ENCODE measurements at places on chromosomes 1 and 21. TPM values are rescaled to one million over a fixed set of nuclear protein-coding genes. Genes with fewer than 3 reads are reported as not detected.

DNA sequence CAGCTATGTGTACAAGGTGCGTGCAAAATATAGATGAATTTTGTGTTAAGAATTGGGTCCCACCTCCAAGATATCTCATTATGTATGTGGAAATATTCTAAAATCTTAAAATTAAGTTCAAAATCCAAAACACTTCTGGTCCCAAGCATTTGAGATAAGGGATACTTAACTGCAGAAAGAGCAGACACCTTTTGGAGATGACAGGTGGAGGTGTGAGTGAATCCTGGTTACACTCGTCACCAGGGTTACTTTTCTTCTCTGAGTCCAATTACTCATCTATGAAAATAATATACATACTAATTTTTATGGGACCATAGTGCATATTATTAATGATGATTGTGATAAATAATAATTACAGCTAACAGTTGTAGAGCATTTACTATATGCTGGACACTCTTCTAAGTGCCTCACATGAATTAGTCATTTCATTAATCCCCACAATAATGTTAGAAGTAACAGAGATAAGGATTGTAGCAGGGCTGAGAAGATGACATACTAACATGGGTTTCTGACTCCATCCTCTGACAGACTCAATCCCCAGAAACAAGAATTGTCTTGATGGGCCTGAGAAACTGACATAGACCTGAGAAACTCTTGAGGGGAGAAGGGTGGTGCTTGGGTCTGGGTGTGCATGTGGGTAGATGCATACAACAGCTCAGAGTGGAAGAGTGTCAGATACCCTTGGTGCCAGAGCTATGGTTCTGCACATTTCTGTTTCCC is 8.3 kb upstream of the FASLG start:
- DNase-seq = no peak

GRCh38 chr1:26225033-26225831 is 8.8 kb upstream of the CEP85 start:
- peak; percentile 92 for DNase-seq

The LAMC2 gene
- total RNA-seq = 0.18 TPM

DNA sequence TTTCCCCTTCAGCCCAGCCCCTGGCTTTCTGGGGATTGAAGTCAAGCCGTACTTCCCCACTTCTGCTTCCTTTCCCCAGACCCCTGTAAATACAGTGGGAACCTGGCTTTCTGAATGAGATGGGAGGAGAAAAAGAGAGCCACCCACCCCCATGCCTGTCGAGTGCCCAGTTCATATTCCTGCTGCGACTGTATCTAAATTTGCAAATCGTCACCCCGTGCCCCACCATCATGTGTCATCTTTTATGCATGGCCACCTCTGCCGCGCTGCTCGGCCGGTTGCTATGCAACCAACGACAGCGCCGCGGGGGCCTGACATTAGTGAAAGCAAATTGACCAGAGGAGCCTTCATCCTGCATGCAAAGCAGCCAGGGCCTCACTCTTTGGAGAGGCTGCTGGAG is 143.0 kb downstream of the ELAVL4 start:
- DNase-seq = no peak

The SMAP2 gene
- 33.9 TPM for total RNA-seq

DNA sequence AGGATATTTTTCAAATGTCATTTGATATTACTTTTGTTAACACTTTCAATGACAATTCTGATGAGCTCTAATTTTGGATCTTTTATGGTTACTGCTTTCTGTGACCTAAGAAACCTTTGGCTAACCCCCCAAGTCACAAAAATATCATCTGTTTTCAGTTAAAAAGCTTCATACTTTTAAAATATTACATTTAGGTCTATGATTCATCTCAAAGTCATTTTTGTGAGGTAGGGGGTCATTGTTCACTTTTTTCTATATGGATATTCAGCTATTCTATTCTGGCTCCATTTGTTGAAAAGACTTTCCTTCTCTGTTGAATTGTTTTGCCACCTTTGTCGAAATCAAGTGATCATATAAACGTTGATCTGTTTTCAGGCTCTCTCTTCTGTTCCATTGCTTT is 44.8 kb downstream of the UCHL5 start:
- no peak for DNase-seq

The MAN1A2 gene
- 27.6 TPM for total RNA-seq

- peak; percentile 88 for DNase-seq
Measured at GRCh38 chr21:42058631-42059111, 12.4 kb upstream of the UMODL1 start.

The LMOD1 gene
- total RNA-seq = 1.1 TPM

GRCh38 chr1:58739856-58740466 is 40.1 kb upstream of the MYSM1 start:
- no peak for DNase-seq

GRCh38 chr1:28156821-28157220 is 19.7 kb downstream of the PTAFR start:
- no peak for DNase-seq

The RSBN1 gene
- total RNA-seq = 5.9 TPM

GRCh38 chr1:65165269-65165993 is 17.4 kb downstream of the AK4 start:
- DNase-seq = no peak

The KCNN3 gene
- total RNA-seq = 0.15 TPM

The NCF2 gene
- 11.4 TPM for total RNA-seq

DNA sequence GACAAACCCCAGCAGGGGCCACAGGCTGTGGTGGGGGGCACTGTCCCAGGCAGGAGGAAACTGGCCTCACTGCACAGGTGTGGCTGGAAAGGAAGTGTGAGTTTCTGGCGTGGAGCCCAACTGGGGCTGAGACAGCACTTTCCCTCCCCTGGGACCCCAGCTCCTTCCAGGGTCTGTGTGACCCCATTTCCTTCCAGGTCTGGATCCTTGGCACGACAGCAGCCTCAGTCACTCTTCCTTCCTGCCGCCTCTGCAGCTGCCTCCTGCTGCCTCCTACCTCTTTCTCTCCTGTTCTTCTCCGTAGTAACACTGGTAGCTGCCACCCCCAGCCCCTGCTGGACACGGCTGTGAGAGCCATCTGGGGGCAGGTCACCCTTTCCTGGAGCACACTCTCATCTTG is 88.0 kb downstream of the SIK1 start:
- no peak for DNase-seq

The SLFNL1 gene
- total RNA-seq = not detected

The ETV3L gene
- not detected for total RNA-seq

DNA sequence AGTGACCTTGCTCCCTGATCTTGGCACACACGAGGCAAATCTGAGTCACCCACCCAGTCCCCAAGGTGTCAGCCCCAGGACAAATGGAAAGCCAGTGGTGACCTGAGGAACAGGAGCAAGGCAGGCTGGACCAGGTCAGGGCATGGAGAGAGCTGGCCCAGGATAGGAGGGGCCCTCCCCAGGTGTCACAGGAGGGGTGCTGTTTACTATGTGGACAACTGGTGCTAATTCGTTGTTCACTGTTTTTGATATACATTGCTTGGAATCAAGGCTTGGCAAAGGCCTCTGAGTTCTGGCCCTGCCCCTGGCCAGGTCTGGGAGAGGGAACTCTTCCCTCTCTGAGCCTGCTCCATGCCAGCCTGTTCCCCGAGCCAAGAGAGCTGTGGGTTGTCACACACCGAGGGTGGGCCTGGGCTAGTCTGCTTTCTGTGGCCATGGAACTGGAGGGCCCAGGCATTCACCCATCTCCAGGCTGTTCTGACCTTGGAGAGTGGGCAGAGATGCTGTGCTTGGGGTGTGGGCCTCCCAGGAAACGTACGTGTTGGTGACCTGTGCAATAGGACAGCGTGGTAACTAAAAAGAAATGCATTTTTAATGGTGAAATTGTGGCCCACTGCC is 41.8 kb downstream of the CRYAA start:
- peak; percentile 51 for DNase-seq

The RAB42 gene
- 0.75 TPM for total RNA-seq

- no peak for DNase-seq
Measured at GRCh38 chr1:42221952-42222606, 57.5 kb upstream of the GUCA2A start.

DNA sequence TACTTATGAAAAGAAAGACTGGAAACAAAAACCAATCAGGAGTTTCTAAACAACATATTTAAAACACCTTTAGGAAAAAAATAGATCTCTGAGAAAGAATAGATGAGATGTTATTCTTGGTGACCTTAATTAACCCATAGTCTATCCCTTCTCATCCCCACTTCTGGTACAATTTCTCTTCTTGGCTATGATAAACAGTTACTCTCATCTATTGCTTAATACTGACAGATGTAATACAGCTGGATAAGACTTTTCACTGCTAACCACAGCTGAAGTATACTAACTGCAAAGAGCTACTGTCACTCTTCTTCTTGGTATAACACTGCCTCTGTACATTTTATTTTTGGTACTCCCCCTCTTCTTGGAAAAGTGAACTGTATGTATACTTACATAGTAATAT is 15.2 kb downstream of the EXTL2 start:
- DNase-seq = no peak

DNA sequence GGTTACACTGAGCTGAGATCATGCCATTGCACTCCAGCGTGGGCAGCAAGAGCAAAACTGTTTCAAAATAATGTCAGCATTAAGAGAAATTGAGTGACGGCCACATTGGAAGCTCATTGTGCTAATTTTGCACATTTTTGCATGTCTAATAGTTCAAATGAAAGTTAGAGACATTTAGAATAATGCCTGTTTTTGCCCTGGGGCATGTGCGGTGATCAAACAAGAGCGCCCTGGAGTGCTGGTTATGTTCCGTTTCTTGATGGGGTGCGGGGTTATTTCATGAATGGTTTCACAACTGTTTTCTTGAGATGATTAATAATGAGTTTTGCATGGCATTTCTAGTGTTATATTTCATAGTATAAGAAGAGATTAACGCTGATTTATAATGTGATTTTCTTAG is 13.1 kb downstream of the OR2T11 start:
- DNase-seq = no peak

GRCh38 chr1:43668956-43669355 is 19.0 kb downstream of the KDM4A start:
- no peak for DNase-seq

DNA sequence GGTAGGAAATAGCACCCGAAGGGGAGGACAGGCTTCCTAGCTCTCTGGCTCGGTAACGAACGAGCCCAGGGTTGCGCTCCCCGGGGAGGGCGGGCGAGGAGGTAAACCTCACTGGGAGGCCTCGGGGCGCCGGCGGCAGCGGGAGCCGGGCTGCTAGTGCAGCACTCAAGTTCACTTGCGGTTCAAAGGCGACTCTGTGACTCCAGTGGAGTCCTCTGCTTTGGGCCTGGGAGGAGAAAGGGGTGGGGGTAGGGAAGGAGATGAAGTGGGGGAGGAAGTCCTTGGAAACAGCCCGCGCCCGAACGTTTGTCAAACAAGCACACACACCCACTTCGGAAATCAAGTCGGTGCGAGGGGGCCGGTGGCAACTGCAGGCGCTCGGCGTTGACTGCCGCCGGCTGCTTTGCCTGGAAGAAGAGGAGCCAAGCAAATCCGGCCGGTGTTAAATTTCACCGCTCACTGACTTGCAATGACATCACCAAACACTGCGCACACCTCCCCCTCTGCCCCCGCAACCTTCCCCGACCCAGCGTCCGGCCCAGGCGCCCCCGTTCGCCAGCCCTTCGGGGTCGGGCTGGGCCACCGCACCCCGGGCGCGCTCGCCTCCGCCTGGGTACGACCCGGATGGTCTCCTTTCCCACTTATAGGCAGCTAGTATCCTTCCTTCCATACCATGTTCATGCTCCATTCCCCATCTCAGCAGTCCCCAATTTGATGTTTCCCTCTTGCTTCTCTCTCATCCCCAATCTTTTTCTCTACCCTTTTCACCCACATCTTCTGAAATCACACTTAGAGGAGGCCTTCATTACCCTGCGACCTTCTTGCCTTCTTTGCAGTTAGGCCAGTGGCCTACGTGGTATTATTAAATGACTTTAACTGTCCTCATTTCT is at the start of gene COL24A1:
COL24A1 (minus strand) TSS at position 207 of the 890 bp plus-strand sequence. CDS start 376 bp downstream, outside the sequence.
- DNase-seq = peak; percentile 37

DNA sequence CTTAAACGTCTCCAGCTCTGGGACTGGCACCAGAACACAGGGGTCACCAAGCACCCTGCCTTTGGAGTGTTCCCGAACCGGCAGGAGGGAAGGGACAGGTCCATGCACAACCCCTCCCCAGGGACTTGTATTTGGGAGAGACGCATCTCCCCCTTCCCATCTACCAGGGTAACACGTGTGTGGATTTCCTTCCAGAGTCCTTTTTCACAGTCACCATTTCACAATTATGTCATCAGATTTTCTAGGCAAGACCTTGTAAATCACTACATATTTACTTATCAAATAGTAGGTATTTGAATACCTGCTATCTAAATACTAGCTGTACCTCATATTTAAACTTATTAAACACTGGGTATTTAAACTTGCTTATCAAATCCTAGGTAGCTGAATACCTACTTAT is 57.4 kb upstream of the AJAP1 start:
- DNase-seq = no peak

The ASTN1 gene
- 0.28 TPM for total RNA-seq

GRCh38 chr21:40819071-40819900 is 27.7 kb downstream of the DSCAM start:
- DNase-seq = no peak

The IL24 gene
- total RNA-seq = not detected

The CCDC185 gene
- not detected for total RNA-seq

The CNTN2 gene
- not detected for total RNA-seq

The GBP6 gene
- total RNA-seq = 0.06 TPM

The ADSS2 gene
- 16.1 TPM for total RNA-seq

GRCh38 chr1:200245473-200245872 is 164.4 kb downstream of the ZNF281 start:
- DNase-seq = peak; percentile 50

DNA sequence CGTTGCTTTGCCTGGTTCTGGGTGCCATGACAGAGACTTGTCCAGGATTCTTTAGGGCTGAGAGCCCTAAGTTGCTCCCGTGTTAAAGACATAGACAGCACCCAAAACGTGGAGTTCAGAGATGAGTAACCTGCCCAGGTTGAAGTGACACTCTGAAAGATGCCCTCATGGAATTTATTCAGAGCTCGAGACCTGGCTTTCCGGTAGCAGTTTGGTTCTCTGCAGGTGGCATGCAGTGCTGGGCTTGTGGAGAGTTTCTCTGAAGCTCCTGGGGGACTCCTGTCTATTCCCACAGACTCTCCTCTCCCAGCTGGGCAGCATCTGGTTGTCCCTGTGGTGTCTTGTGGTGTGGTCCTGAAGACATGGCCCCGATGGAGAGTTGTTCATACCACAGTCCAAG is 241.0 kb downstream of the RHOU start:
- peak; percentile 26 for DNase-seq

DNA sequence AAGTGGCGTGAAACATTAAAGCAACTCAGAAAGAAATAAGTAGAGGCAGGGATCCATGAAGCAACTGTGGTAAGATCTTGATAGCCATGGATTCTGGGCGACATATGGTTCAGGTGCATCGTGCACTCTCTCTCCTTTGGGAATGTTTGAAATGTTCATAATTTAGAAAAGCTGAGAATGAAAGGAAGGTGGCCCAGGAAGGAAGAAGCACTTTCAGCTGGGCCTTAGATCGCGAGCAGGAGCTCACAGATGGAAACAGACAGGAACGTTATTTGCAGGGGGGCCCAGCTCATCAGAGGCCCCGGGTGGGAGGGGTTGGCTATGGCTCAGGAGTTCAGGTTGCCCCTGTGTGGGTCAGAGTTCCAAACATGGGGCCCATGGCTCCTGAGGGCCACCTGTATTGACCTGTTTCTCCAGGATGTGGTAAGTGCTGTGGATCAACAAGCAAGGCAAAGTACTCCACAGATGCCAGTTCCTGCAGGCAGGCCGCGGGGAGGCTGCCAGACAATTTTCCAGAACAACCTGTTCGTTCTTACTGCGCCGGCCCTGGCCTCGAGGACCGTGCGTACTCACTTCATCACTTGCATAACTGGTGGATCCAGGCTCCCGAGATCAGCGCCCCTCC is 253.2 kb downstream of the TOMM20 start:
- DNase-seq = peak; percentile 94

The CFHR1 gene
- total RNA-seq = 1,157 TPM

GRCh38 chr1:154861607-154862094 is 8.4 kb downstream of the KCNN3 start:
- DNase-seq = no peak

GRCh38 chr1:20376880-20377494 is 86.3 kb downstream of the VWA5B1 start:
- no peak for DNase-seq

All from right lobe of liver (tissue), 6 donors.